ENCODE measurements at places on chromosomes 5 and 9. TPM values are rescaled to one million over a fixed set of nuclear protein-coding genes. Genes with fewer than 3 reads are reported as not detected.

Gene FOXD4L4
- 0.15 TPM for total RNA-seq

- H3K27ac ChIP-seq: no peak overlapping the region
- H3K4me1 ChIP-seq: no peaks in the 10 kb centered on the region
- no peaks in the 10 kb centered on the region for H3K27me3 ChIP-seq
- H3K4me3 ChIP-seq: no peak overlapping the region
- H3K36me3 ChIP-seq: no peaks in the 10 kb centered on the region
- DNase-seq: peak; percentile 10
Measured at GRCh38 chr5:143229426-143229895, 174.0 kb downstream of the NR3C1 start.

- no peaks in the 10 kb centered on the region for H3K36me3 ChIP-seq
- no peak for DNase-seq
- H3K4me1 ChIP-seq: no peaks in the 10 kb centered on the region
- no peak overlapping the region for H3K4me3 ChIP-seq
- H3K27ac ChIP-seq: no peak overlapping the region
- no peaks in the 10 kb centered on the region for H3K27me3 ChIP-seq
Measured at GRCh38 chr5:67300326-67300725, 103.7 kb upstream of the CD180 start.

Gene SURF2
- total RNA-seq: 19.6 TPM

Gene PCDHA9
- 2.0 TPM for total RNA-seq

Gene SLC36A3
- not detected for total RNA-seq

Gene HSPA4
- 232 TPM for total RNA-seq

Gene GLDC
- total RNA-seq: 100 TPM

GRCh38 chr5:88235346-88235745 is 33.3 kb downstream of the TMEM161B start:
- no peaks in the 10 kb centered on the region for H3K27me3 ChIP-seq
- H3K4me1 ChIP-seq: peaks cover 33% of the 10 kb centered on the region
- H3K27ac ChIP-seq: no peak overlapping the region
- peak; percentile 52 for DNase-seq
- H3K4me3 ChIP-seq: no peak overlapping the region

GRCh38 chr5:134459491-134459890 is 47.8 kb upstream of the CDKN2AIPNL start:
- H3K4me3 ChIP-seq: no peak overlapping the region
- DNase-seq: no peak
- H3K36me3 ChIP-seq: no peaks in the 10 kb centered on the region
- no peaks in the 10 kb centered on the region for H3K4me1 ChIP-seq
- H3K27me3 ChIP-seq: no peaks in the 10 kb centered on the region

Gene SPAAR
- total RNA-seq: not detected

DNA sequence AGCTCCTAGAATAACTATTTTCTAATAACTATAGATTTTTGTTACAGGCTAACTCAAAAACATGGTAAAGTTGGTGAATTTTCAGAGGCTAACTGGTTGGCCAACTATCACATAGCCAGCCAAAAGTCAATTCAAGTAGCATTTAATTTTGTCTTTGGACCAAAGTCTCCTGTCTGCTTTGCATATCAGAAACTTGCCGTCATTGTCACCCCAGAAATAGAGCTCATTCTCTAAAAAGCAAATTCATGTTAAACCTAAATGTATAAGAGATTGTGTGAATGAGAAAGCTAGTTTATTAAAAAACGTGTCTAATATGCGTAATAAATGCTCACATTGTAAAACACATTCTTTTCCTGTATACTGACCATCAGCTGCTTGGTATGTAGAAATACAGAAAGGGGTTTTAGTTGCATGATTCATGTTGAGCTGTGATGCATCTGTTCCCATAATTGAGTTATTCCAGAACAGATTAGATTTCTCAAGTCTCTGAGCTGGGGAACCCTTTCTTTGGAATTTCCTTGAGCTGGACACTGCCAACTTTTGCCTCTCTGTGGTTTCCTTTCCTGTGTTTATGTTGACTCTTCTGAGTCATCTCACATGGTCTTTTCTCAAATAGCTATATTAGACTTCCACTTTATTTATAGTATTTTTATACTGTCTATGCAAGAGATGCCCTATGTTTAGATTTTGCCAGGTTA is 7.3 kb downstream of the SRFBP1 start:
- no peaks in the 10 kb centered on the region for H3K36me3 ChIP-seq
- H3K4me3 ChIP-seq: no peak overlapping the region
- H3K4me1 ChIP-seq: no peaks in the 10 kb centered on the region

Gene NME5
- 6.7 TPM for total RNA-seq

GRCh38 chr5:72234265-72234700 is 85.8 kb downstream of the MRPS27 start:
- no peaks in the 10 kb centered on the region for H3K27me3 ChIP-seq
- H3K27ac ChIP-seq: no peak overlapping the region
- H3K4me3 ChIP-seq: no peak overlapping the region
- no peaks in the 10 kb centered on the region for H3K36me3 ChIP-seq

Gene GHR
- total RNA-seq: 0.28 TPM

DNA sequence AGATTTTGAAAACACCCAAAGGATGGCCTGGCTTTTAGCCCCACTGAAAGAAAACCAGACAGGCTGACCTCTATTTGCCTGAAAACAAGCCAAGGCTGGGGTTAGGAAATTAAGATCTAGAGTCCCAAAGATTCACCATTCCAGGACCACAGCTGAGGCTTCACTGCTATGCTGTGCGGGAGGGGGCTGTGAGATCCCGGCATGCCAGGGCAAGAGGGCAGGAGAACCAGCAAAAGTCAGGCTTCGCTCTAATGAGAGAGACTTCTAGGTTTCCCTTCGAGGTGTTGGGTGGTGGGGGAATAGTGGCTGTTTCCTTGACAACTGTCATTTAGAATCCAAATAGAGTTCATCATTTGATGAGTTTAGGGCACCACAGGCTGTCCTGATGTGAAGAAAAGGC is 152.9 kb upstream of the NFIB start:
- H3K4me3 ChIP-seq: no peak overlapping the region
- H3K4me1 ChIP-seq: peaks cover 16% of the 10 kb centered on the region
- no peaks in the 10 kb centered on the region for H3K27me3 ChIP-seq
- no peaks in the 10 kb centered on the region for H3K36me3 ChIP-seq
- DNase-seq: no peak
- no peak overlapping the region for H3K27ac ChIP-seq

DNA sequence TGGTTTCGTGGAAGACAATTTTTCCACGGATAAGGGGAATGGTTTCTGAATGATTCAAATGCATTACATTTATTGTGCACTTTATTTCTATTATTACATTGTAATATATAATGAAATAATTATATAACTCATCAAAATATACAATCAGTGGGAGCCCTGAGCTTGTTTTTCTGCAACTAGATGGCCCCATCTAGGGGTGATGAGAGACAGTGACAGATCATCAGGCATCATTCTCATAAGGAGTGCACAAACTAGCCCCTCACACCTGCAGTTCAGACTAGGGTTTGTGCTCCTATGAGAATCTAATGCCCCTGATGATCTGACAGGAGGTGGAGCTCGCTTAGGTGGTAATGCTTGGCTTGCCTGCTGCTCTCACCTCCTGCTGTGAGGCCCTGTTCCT is 6.4 kb downstream of the ISCA1 start:
- H3K27me3 ChIP-seq: no peaks in the 10 kb centered on the region
- H3K4me1 ChIP-seq: peaks cover 4% of the 10 kb centered on the region
- no peak overlapping the region for H3K4me3 ChIP-seq
- DNase-seq: peak; percentile 27
- no peak overlapping the region for H3K27ac ChIP-seq

DNA sequence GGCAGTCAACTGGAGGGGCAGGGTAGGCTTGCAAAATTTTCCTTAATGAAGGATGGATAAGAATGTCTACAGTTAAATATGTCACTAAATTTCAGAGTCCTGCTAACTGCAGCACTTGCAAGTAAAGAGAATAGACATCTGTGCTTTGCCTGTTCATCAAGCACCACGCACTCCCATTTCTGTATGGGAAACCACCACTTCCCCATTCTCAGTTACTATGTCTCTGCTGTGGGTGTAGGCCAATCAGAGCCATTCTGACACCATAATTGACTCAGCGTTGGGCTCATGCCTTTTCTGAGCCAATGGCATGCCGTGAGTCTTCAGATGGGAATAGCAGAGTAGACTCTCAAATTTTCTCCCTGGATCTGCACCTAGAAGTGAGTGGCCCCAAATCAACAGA is 247.5 kb downstream of the GABRB2 start:
- no peak overlapping the region for H3K4me3 ChIP-seq
- H3K27me3 ChIP-seq: no peaks in the 10 kb centered on the region
- no peaks in the 10 kb centered on the region for H3K4me1 ChIP-seq
- no peaks in the 10 kb centered on the region for H3K36me3 ChIP-seq
- no peak overlapping the region for H3K27ac ChIP-seq
- DNase-seq: no peak

GRCh38 chr5:102483736-102484135 is 15.1 kb downstream of the SLCO6A1 start:
- no peaks in the 10 kb centered on the region for H3K27me3 ChIP-seq
- no peak overlapping the region for H3K4me3 ChIP-seq
- DNase-seq: no peak
- H3K36me3 ChIP-seq: no peaks in the 10 kb centered on the region
- no peaks in the 10 kb centered on the region for H3K4me1 ChIP-seq
- no peak overlapping the region for H3K27ac ChIP-seq

DNA sequence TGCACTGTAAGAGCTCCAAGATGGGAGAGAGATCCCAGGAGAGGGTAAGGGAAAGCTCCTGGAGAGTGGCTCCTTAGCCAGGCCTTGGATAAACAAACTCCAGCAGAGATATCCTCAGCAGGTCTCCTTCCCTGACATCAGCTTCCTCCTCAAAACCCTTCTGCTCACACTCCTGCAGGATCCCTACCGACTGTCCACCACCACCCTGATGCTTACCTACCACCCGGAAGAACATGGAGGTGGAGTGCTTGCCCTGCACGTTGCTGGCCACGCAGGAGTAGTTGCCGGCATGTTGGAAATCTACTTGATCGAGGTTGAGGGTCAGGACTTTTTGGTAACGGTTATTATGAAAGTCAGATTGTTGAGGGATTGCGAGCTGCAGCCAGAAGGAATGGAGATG is 9.3 kb downstream of the CSF1R start:
- DNase-seq: no peak
- peaks cover 7% of the 10 kb centered on the region for H3K4me1 ChIP-seq
- no peak overlapping the region for H3K27ac ChIP-seq
- no peaks in the 10 kb centered on the region for H3K36me3 ChIP-seq

GRCh38 chr9:97985058-97985861 is 2.1 kb downstream of the ANP32B start:
- DNase-seq: peak; percentile 36
- H3K36me3 ChIP-seq: no peaks in the 10 kb centered on the region
- H3K27ac ChIP-seq: no peak overlapping the region
- H3K4me1 ChIP-seq: peaks cover 7% of the 10 kb centered on the region
- peaks cover 54% of the 10 kb centered on the region for H3K27me3 ChIP-seq

Gene TMOD1
- total RNA-seq: 0.15 TPM

DNA sequence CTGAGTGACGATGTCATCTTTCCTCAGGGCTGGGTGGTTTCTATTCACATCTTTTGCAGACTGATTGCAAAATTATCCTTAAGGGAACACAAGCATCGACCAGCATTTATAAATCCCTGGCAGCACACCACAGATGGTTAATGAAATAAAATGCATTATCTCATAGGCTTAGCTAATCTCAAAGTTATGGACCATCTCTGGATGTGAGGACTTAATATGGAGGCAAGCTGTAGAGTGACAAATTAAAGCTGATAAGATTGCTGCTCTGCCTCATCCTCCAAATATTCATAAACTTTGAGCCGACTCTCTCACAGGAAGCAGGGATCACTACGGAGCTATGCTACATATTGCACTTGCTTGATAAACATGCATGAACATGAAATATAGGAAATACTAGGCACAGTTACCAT is 663.2 kb upstream of the RGMB start:
- H3K27me3 ChIP-seq: no peaks in the 10 kb centered on the region
- no peaks in the 10 kb centered on the region for H3K4me1 ChIP-seq
- H3K27ac ChIP-seq: no peak overlapping the region
- no peaks in the 10 kb centered on the region for H3K36me3 ChIP-seq
- no peak for DNase-seq
- H3K4me3 ChIP-seq: no peak overlapping the region

Gene RLN1
- total RNA-seq: 1.5 TPM

DNA sequence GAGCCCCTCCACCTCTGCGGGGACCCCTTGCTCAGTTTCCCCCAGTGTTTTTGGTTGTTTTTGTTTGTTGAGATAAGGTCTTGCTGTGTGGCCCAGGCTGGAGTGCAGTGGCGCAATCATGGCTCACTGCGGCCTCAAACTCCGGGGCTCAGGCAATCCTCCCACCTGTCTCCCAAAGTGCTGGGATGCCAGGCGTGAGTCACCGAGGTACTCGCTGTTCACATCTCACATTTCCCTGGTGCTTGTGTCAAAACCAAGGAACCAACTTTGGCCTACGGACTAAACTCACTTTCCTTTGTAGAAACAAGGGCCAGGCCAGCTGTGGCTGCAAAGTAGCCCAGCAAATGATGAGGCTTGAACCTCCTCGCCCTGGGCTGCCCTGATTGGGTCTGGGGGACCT is 9.7 kb upstream of the AJM1 start:
- no peak overlapping the region for H3K4me3 ChIP-seq
- DNase-seq: no peak
- H3K4me1 ChIP-seq: no peaks in the 10 kb centered on the region
- no peak overlapping the region for H3K27ac ChIP-seq
- H3K27me3 ChIP-seq: no peaks in the 10 kb centered on the region
- no peaks in the 10 kb centered on the region for H3K36me3 ChIP-seq

Gene PRUNE2
- total RNA-seq: 18.4 TPM

- DNase-seq: no peak
- no peaks in the 10 kb centered on the region for H3K36me3 ChIP-seq
- no peak overlapping the region for H3K4me3 ChIP-seq
- no peaks in the 10 kb centered on the region for H3K4me1 ChIP-seq
Measured at GRCh38 chr9:10265153-10265631, 347.6 kb downstream of the PTPRD start.

- DNase-seq: peak; percentile 19
- no peaks in the 10 kb centered on the region for H3K27me3 ChIP-seq
- no peaks in the 10 kb centered on the region for H3K36me3 ChIP-seq
- H3K4me1 ChIP-seq: peaks cover 19% of the 10 kb centered on the region
Measured at GRCh38 chr5:67957374-67957773, 258.2 kb upstream of the PIK3R1 start.

DNA sequence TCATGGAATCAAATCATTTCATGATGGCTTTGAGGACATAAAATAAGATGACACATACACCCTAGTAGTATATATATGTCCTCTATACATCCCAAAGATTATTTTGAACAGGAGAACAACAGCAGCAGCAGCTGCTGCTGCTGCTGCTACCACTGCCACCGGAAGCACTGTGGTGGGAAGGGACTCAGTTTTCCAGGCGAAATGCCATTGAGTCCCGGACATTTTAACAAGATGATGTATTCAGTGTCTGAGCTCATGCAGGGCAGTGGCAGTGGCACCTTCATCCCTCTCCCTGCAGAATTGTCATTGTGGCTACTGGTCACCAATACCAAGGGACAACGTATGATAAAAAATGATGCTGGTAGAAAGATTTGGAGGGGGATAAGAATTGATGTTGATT is 151.3 kb downstream of the CHSY3 start:
- DNase-seq: no peak
- H3K4me1 ChIP-seq: no peaks in the 10 kb centered on the region
- no peak overlapping the region for H3K4me3 ChIP-seq
- H3K27me3 ChIP-seq: no peaks in the 10 kb centered on the region
- H3K36me3 ChIP-seq: no peaks in the 10 kb centered on the region

Gene NOP16
- 14.5 TPM for total RNA-seq

Data from neural progenitor cell (in vitro differentiated cells).